ENCODE measurements at places on chromosomes 5 and 9.

DNA sequence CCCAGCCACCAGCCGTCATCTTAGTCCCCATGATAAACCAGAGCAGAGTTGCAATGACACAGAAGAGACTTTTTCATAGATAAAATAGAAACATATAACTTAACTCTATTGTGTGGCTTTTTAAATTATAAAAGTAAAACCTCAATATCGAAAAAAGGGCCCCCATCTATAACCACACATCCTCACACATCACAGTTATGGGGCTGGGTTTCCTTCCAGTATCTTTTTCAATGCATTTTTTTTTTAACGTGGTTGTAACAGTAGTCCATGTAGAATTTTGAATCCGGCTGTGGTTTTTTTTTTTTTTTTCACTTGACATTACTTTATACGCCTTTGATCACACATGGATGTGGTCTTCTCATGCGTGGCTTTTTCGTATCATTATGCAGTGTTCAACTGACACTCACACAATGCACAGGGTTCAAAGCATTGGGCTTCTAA, 77.4 kb downstream of the CFAP77 start:
- no peak for DNase-seq

DNA sequence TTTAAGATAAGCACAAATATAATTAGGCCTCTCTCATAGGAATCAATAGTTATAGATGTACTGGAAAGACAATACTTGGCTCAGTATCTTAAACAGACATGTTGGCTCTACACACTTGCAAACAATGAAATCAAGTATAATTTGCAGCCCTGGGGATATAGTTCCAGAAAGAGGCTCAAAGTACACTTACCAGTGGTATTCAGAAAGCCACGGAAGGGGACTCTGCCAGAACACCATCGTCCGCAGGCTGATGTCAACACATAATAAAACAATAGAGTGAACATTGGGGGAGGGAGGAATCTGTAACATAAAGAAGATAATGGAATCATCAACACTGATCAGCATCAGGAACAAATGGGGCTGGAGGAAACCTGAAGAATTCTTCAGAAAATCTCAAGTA, 31.2 kb upstream of the EBF1 start:
- no peak for DNase-seq

- DNase-seq: no peak
These were observed 94.2 kb upstream of the FBN2 start for GRCh38 chr5:128632264-128632663.

DNA sequence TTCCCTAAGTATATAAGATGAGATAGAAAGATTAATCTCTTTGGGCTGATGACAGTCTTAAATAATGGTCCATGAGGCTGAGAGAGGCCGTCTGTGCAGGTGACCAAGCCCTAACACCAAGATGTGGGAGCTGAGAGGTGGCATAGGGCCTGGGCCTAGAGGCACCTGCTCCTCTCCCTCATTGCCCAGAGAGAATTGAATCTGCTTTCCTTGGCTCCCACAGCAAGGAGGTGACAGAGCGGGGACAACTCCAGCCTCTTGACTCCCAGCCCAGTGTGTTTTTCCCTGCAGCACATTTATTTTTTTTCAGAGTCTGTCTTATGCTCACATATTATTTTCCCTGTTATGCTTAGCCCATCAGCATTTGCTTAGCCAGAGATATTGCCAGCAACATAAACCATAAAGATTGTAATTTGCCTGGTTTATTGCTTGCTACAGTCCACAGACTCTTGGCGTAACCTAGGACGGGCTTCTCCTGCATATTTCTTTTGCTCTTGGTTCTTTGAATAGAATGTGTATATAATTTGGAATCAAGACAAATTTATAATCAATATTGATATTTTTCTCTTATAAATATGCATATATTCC, 105.6 kb downstream of the NTRK2 start:
- DNase-seq: no peak

DNA sequence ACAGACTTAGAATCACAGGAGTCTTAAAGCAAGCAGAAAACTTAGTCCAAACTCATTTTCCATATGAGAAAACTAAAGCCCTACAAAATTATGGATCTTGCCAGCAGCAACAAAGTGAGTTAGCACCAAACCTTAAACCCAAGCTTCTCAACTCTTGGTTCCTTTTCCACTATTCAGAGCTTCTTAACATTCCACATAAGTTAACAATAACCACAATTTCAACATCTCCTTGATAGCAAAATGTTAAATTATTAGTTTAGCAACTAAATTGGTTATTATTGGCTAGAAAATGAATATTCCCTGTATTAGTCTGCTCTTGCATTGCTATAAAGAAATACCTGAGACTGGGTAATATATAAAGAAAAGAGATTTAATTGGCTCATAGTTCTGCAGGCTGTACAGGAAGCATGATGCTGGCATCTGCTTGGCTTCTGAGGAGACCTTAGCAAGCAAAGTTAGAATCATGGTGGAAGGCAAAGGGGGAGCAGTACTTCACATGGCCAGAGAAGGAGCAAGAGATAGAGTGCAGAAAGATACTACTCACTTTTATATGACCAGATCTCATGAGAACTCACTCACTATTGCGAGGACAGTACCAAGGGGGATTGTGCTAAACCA, 26.2 kb upstream of the ARSB start:
- no peak for DNase-seq

DNA sequence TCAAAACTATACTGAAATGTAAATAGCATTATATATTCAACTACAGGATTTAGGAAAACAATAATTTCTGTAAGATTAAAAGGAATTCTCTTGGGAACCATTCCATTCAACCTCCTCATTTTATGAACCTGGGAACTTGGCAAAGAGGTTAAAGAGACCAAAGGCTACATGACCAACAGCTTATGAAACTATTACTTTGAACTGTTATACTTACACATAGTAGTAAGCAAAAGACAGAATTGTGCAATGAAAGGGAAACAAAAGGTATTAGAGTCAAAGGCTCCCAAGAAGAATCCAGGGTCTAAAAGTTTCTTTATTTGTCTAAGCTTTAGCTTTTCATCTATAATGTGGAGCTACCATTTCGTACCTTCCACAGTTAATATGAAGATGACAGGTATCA, 7.2 kb downstream of the C9orf72 start:
- DNase-seq: no peak

DNA sequence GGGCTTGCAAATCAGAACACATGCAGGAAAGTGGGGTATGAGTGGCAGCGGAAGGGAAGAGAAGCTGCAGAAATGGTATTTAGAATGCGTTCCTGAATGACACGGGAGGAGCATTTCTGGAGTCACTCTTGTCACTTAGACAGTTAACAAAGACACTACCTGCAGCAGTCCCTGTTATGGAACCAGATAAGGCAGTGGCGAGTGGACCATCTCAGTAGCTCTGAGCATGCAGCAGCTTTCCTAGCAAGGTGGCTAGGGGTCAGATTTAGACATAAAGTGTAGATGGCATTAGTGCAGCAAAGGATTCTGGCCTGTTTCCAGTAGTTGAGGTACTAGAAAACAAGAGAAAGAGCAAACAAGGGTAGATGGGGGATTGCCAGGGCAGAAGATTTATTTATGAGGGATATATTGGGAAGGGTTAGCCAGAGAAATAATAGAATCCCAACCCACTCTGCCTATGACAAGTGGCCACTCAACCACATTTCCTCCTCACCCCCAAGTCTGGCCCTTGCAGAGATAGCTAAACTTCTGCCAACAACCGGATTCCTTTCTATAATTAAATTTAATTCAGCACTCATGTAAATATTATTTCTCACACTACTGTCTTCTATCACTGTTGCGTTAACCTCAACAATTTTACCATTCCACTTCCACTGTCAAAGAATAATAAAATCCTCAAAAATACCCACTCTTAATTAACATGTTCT, 201.6 kb downstream of the DCP2 start:
- DNase-seq: no peak

DNA sequence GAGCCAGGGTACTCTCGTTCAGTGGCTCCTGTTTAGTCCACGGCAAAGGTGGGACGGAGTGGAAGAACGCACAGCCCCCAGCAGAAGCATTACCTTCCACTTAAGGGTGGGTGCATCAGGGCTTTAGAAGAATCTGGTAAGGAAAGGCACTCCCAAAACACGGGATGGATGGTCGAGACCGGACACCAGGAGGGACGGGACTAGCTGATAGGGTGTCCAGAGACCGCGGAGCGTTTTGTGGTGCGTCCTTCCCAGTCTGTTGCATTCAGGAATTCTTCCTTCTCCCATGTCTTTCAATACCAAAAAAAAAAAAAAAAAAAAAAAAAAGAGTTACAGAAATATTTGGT, 545 bp upstream of the CTSV start:
- DNase-seq: no peak

DNA sequence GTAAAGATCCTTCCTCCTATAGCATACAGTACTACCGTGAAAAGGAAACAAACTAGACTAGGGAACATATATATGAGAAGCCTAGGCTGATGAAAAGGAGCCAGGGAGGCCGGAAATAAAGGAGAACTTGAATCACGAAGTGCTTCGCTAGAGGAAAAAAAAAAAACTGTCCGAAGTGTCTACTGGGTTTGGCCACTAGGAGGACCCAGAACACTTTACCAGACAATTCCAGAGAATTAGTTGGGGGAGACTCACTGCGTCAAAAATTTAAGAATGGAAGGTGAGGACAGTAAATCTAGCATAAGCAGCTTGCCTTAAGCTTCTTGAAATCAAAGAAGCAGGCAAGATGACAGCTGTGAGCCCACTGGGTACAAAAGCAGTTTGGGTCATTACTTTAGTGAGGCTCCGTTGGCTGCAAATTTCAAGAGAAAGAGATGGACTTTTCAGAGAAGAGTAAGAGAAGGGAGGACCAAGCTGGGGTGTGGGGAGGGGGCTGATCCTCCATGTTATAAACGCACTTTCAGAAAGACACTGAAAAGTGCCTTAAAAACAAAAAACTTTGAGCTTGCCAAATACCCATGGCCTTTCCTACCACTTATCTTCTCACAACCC, 47.4 kb downstream of the P4HA2 start:
- no peak for DNase-seq

DNA sequence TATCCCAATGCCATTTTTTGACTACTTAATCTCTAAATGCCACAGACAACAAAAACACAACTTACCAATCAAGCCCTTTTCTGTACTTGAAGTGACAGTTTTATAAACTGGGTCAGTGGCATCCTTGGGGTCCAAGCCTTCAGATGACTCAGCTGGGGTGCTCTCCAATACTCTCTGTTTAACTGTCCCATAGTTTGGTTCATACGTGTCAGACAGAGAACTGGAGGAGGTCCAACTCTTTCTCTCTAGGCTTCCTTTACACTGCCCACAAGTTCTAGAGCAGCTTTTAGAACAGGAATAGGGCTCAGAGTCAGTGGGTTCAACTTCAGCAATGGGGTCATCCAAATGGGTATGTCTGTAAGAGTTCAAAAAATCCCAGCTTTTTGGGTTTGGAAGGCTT, 166.9 kb downstream of the CDC42SE2 start:
- DNase-seq: no peak

DNA sequence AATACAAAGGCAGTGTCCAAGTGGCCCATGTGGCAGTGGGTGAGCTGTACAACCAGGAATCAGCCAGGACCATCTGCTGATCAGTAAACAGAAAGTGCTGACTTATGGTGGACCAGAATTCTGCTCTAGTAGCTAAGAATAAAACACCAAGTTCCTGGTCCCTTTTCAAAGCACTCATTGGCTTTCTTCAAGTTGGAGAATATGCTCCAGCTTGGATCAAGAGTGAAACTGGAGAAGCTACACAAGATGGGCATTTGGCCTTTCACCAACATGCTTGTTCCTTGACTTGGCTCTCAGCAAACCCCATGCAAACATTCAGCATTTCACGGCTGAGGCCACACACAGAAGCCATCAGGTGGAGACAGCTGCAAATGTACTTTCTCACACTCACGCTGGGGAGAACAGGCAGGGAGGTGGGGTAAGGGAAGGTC, 32.1 kb downstream of the MARCHF3 start:
- DNase-seq: no peak

- no peak for DNase-seq
These were observed 299.7 kb downstream of the IZUMO3 start for GRCh38 chr9:24245988-24246387.

- no peak for DNase-seq
These were observed 11.2 kb upstream of the PDCD1LG2 start for GRCh38 chr9:5499157-5499556.

GRCh38 chr9:99016681-99017387, 73.1 kb downstream of the COL15A1 start:
- no peak for DNase-seq

DNA sequence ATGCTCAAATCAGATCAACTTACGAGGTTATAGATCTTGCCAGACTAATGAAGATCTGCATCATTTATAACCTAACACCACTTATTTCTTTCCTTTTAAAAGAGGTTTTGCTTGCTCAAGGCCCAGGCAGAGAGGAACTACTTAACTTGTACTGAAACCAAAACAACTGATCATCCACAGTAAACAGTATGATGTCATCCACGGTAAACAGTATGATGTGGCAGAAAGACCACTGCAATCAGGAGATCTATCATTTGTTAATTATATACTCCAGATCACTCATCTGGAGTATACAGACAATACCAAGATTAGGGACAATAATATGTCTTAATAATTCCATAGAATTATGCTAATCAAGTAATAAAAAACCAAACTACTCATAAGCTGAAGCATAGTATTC, 116.8 kb downstream of the ADAMTS6 start:
- DNase-seq: no peak

GRCh38 chr5:38846379-38847011, 683 bp downstream of the OSMR start:
- no peak for DNase-seq

GRCh38 chr5:41201082-41201772, 12.1 kb downstream of the C6 start:
- DNase-seq: no peak

DNA sequence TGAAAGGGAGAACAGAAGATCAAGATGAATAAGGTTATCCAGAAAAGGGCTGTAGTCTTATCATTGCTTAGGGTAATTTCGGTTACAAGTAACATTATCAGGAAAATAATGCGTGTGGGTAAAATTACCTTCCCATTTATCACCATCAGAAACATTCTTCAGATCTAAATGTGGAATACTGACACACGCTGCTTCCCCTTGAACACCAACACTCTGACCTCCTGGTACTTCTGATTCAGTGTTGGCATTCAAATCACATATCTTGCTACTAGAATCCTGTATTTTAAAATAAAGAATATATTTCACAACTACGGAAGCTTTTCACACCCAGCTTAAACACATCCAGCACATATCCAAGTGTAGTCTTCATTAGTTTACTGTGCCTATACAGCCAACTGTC, 70.2 kb downstream of the PKD2L2 start:
- no peak for DNase-seq

DNA sequence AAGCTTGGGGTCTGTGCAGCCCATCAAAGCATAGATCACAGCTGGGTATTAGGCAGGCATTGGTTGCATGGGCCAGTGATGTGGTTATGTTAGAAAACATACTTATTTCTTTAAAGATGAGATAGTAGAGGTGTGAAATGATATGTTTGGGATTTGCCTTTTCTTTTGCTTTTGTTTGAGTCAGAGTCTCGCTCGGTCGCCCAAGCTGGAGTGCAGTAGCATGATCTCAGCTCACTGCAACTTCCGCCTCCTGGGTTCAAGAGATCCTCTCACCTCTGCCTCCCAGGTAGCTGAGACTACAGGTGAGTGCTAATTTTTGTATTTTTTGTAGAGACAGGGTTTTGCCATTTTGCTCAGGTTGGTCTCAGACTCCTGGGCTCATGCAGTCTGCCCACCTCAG, 84.8 kb downstream of the PDE6A start:
- no peak for DNase-seq

- DNase-seq: no peak
These were observed 15.7 kb downstream of the FBN2 start for GRCh38 chr5:128522336-128522735.

- DNase-seq: no peak
These were observed 5.4 kb upstream of the GBGT1 start for GRCh38 chr9:133169102-133169501.
